ENCODE measurements at places on chromosomes 13 and 19. TPM values are rescaled to one million over a fixed set of nuclear protein-coding genes. Genes with fewer than 3 reads are reported as not detected.

GRCh38 chr13:112669881-112670499, 19.8 kb upstream of the ATP11A start:
- no peak for DNase-seq

DNA sequence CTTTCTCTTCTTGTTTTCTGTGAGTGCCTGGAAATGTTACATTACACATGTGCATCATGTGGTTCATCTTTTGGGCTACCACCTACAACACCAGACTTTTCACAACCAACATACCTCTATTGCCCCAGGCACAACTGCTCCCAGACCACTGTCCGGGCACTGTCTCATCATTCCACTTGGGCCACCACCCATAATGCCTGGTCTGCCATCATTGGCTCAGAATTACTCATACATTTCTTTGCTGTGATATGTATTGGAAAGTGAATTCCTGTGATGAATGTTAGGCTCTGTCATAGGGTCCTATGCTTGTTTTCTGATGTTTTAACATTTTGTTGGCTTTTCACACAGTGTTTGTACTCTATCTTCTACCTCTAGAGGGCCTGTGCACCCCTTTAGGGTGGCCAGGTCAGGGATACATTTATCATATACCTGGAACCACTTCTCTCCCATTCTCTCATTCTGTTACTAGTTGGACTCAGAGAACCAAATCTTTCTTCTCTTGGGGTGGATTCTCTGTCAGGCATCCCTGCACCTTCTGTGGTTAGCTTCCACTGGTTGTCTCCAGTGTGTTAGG, 172.8 kb downstream of the NHLRC3 start:
- no peak for DNase-seq

DNA sequence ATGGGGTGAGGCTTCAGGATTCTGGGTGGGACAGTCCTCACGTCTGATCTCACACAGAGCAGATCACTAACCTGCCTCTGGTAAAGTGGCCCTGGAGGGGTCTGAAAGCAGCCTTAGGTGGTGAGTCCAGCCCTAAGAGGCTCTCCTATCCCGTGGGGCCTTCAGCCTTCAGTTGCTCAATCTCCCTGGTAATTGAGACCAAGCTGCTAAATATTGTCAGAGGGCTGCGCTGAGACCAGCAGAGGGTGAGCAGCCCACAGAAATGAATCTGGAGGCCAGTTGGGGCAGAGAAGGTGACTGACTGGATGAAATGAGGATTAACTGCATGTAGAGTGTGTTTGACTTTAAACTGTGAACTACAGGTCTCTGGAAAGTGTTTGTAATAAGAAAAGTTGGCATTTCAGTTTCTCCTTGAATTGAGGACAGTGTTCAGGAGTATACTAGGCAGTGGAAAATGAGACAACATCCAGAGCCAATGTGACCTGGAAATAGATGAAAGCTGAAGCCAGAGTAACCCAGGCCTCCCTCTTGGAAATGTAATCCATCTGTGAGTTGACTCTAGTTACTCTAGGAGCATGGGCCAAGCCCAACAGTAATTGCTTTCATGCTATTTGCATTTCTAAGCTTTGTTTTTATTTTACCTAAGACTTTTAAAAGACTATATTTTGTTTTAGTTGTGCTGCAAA, 14.3 kb upstream of the HSPH1 start:
- no peak for DNase-seq

DNA sequence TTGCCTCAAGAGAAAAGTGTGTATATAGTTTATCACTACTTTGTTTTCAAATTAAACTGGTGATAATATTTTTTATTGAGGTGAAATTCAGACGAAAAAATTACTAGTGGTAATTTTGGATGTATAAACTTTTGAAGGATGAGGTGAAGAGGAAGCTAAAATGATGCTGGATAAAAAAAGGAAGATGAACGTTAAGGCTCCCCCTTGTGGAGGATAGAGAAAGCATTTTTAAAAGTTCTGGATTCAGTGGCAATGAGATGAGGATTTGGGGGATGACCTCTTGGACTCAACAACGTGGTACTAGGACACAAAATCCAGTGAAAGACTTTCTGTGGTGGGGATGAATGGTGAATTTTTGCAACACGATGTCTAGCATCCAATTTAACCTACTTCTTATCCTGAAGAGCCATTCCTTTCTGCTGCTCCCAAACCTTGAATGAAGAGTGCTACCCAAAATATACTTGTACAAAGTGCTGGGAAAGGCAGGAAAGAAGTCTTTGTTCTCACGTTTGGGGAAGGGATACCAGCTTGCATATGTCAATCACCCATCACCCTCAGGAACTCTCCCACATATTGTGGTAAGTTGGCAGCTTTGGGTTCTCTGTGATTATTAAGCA, 7.3 kb upstream of the SIGLEC5 start:
- no peak for DNase-seq

- DNase-seq, result no peak
These were observed 382.8 kb downstream of the FOXO1 start for GRCh38 chr13:40283666-40284065.

- no peak for DNase-seq
These were observed 73.9 kb downstream of the TNFRSF19 start for GRCh38 chr13:23644126-23644419.

- DNase-seq, result no peak
These were observed 27.8 kb downstream of the DHRS12 start for GRCh38 chr13:51776179-51776578.

DNA sequence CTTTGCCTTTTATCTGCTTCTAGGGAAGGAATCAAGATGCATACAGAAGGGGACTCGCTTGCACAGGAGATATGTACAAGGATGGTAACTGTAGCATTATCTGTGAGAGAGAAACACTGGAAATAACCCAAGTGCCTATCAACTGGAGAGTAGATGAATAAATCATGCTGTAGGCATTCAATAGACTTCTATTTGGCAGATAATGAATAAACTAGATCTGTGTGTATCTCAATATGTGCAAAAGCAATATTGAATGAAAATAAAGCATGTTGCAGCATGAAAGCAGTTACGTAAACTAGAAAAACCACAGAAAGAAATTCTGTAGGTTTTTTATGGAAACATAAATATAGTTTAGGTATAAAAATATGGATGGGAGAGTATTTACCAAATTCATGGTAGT, 38.6 kb upstream of the RGCC start:
- DNase-seq, result no peak

Gene TNFAIP8L1
- 6.6 TPM for total RNA-seq

Gene CYP2S1
- not detected for total RNA-seq

Gene CYP2B6
- total RNA-seq, result not detected

Gene ZNF442
- total RNA-seq, result 7.7 TPM

Gene RCBTB1
- 15.4 TPM for total RNA-seq

Gene TMEM221
- total RNA-seq, result 1.6 TPM
